Activated CD8-positive, alpha-beta T cell treated with anti-CD3 and anti-CD28 coated beads, Interleukin-2, amount 10 ng/mL, durations not matched to agents 7 days and 5 days (primary cell): ENCODE measurements at places on chromosomes 4 and X. TPM values are rescaled to one million over a fixed set of nuclear protein-coding genes. Genes with fewer than 3 reads are reported as not detected.

ASB12 gene
- not detected for total RNA-seq

IL15 gene
- 0.87 TPM for total RNA-seq

TIGD2 gene
- 5.6 TPM for total RNA-seq

- DNase-seq: no peak
Measured at GRCh38 chr4:107402291-107402690, 317.7 kb downstream of the PAPSS1 start.

DNA sequence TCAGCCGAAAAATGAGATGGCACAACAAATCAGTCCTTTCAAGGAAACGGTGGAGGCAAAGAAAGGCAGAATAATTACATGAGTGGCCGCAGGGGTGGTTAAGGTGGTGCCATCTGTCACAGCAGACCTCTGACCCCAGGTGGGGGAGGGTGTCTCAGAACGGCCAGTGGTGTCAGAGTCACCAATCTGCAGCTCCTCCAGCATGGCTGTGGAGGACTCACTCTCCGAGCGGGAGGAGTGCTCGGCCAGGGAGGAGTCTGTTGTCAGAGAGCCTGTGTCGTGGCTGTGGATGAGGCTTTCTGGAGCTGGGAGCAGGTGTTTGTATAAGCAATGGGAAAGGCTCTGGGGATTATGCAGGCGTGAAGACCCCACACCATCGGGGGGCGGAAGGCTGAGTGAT, 130.3 kb upstream of the PDLIM3 start:
- DNase-seq: no peak
